ENCODE measurements at places on chromosomes 7 and 10. TPM values are rescaled to one million over a fixed set of nuclear protein-coding genes. Genes with fewer than 3 reads are reported as not detected.

- no peak within 1 kb of the TSS for H3K4me3 ChIP-seq
- no peaks in the 10 kb centered on the region for H3K4me1 ChIP-seq
- no peak for DNase-seq
- H3K36me3 ChIP-seq, result no peaks in the 10 kb centered on the region
- peaks cover 15% of the 10 kb centered on the region for H3K27me3 ChIP-seq
- no peak within 1 kb of the TSS for H3K27ac ChIP-seq
Measured at GRCh38 chr10:23191764-23192711, at the start of gene PTF1A. Gene PTF1A (plus strand): TSS chr10:23192312. CDS start chr10:23192531, 219 bp downstream.

GRCh38 chr7:100109521-100110163, 8.2 kb downstream of the AP4M1 start:
- no peaks in the 10 kb centered on the region for H3K27me3 ChIP-seq
- H3K27ac ChIP-seq, result no peak overlapping the region
- no peaks in the 10 kb centered on the region for H3K4me1 ChIP-seq
- H3K4me3 ChIP-seq, result no peak overlapping the region

DNA sequence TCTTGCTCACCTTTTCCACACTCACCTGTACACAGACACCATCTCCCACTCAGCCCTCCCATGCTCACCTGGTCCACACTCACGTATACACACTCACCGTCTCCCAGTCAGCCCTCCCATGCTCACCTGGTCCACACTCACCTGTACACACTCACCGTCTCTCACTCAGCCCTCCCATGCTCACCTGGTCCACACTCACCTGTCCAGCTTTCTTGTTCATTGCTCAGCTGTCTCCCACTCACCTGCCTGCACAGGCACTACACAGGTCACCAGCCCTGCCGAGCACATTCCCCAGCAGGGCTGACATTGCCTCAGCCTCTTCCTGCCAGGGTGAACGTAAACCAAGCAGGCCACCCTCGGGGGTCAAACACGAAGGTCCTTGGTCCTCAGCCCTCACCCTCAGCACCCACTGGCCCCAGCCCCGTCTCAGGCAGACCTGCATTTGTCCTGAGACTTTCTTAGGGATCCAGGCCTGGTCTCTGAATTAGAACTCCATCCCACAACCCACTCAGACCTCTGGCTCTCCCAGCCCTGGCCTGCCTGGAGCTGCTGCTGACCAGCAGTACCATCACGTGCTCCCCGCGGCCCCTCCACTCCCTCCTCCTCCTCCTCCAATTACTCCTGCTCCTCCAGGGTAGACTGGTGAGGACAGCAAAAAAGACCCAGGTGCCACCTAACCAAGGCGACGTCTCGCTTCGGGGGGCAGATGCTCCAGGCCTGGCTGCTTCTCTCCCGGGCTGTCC, 12.8 kb upstream of the DNAAF5 start:
- no peak overlapping the region for H3K4me3 ChIP-seq
- no peak for DNase-seq
- no peak overlapping the region for H3K27ac ChIP-seq
- H3K36me3 ChIP-seq, result no peaks in the 10 kb centered on the region
- H3K27me3 ChIP-seq, result no peaks in the 10 kb centered on the region
- H3K4me1 ChIP-seq, result no peaks in the 10 kb centered on the region

DNA sequence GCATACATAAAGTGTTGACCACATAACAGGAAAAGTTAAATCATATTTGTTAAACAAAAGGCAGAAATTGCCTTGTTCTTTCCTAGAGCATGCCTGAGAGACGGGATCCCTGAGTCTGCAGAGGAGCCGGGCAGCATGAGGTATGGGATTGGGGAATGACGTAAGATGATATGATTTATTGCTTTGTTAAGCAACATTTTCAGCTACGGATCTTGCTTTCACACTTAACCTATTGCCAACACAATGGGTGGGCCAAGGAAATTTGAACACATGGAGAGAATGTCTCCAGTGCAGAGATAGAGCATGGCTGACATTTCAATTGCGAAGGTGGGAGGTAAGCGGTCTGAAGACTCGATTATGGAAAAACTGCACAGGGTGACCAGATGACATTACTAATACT, 76.7 kb downstream of the EMX2 start:
- H3K4me1 ChIP-seq, result no peaks in the 10 kb centered on the region
- H3K27me3 ChIP-seq, result no peaks in the 10 kb centered on the region
- H3K36me3 ChIP-seq, result no peaks in the 10 kb centered on the region
- H3K27ac ChIP-seq, result no peak overlapping the region

Gene LBX1
- total RNA-seq, result not detected

- no peaks in the 10 kb centered on the region for H3K36me3 ChIP-seq
- no peak for DNase-seq
- no peak overlapping the region for H3K4me3 ChIP-seq
- H3K4me1 ChIP-seq, result peaks cover 12% of the 10 kb centered on the region
Measured at GRCh38 chr7:120989257-120990220, 1.0 kb downstream of the CPED1 start.

Gene PRSS2
- total RNA-seq, result not detected

Data from naive thymus-derived CD4-positive, alpha-beta T cell (primary cell).